Thoracic aorta (tissue), 2 donors: ENCODE measurements at places on chromosomes 11 and 22.

GRCh38 chr22:44026630-44027511 is 2.8 kb downstream of the PARVB start:
- peak; percentile 37 for DNase-seq

- DNase-seq: no peak
These were observed 21.6 kb upstream of the BBOX1 start for GRCh38 chr11:27018902-27019529.

GRCh38 chr11:126868741-126869140 is 131.8 kb downstream of the KIRREL3 start:
- DNase-seq: no peak

- DNase-seq: no peak
These were observed 1165.1 kb downstream of the LRRC4C start for GRCh38 chr11:40294349-40294735.

DNA sequence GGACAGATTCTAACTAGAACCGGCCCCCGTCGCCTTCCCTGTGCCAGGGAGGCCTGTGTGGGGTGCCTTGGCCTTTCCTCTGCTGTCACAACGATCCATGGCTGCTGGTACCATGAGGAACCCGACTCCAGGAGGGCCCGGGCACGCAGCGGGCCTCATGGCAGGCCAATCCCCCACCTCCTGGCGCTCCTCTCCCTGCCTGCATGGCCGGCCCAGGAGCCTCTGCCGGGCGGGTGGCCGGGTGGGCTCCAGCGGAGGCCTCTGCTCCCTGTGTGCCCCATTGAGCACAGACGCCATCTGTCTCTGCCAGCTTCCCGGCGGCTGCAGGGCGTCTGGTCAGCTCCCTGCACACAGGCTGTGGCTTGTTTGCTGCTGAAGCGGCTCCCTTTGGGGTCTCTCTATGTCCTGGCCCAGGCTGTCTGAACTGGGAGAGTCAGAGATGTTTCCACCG is 86.5 kb downstream of the MYEOV start:
- DNase-seq: no peak

DNA sequence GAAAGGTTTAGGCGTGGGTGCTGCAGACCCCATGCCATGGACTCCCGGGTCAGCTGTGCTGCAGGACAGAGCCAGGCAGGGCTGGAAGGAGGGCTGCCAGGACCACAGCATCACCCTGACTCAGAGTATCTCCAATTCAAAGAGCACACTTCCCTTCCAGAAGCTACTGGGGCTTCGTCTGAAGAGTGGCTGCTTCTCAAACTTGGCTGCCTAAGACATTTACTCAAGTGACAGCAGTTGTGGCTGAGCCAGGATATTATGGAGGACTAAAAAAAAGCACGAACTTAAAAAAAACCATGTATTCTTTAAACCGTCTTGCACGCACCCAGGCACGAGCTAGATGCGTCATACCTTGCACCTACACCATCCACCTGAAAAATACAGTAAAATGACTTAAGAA is 13.0 kb upstream of the BID start:
- DNase-seq: no peak

- no peak for DNase-seq
These were observed 21.4 kb downstream of the MRGPRG start for GRCh38 chr11:3197044-3197695.

DNA sequence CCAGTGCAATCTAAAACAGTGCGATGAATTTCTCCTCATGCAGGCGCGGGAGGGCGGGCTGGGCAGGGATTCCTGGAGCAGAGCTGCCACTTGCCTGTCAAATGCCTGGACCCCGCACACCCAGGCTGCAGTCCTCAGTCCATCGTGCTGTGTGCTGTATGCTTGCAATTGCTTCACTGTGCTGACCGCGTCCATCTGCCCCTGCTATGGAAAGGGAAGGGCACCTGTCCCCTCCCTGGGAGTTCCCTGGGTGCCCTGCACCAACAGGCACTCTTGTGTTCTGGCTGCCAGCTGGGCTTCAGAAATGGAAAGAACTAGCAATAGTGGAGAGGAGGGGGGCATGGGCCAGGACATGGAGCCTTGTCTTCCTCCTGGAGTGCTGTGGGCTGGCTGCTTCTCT is 185.4 kb upstream of the B3GAT1 start:
- DNase-seq: no peak

GRCh38 chr11:22479208-22479607 is 141.0 kb downstream of the SLC17A6 start:
- DNase-seq: no peak

DNA sequence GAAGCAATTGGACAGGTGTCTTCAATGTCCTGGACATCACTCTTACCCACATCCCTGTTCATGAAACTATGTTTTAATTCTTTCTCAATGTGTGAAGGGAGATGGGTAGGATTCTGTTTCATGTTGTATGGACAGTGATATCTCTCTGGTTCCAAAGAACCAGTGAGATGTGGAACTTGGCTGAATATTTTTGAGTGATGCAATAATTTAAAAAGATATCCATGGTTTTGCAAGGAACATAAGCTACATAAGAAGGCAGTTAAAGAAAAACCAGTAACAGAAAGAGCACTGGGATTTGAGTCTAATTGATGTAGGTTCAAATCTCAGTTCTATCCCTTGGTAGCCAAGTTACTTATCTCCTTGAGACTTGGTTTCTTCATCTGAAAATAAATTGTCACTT is 7.7 kb upstream of the ELF5 start:
- no peak for DNase-seq

DNA sequence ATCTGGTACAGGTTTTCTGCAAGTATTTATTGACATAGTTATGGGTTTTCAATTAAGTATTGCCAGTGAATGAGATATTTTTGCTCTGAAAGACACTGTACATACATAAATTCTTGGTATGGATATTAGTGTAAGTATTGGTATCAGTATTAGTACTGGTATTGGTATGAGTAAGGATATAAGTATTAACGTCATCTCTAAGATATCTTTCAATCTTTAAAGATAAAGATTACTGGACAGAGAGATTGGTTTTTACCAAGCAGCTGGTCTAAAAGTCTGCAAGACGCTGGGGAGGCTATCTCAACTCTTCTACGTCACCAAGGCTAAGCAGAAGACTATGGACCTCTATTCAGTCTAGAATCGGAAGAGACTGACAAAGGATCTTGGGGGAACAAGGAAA is 234.5 kb downstream of the NXPE2 start:
- no peak for DNase-seq

DNA sequence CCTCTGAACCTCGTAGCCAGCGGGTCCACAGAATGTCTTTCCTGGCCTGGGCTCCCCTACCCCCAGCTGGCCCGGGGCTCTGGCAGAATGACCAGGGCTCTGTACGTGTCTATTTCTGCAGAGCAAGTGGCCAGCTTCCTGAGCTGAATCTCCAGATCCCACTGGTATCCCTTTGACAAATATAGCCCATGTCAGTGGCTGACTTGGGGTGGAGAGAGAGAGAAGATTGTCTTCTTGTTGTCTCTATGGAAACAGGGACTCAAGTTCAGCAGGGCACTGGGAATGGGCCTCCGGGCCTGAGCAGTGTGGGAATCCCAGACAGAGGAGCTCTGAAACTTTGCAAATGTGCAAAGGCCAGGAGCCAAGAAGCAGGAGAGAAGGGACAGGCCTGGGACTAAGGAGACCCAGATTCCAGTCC is 33.9 kb downstream of the ANO1 start:
- no peak for DNase-seq

DNA sequence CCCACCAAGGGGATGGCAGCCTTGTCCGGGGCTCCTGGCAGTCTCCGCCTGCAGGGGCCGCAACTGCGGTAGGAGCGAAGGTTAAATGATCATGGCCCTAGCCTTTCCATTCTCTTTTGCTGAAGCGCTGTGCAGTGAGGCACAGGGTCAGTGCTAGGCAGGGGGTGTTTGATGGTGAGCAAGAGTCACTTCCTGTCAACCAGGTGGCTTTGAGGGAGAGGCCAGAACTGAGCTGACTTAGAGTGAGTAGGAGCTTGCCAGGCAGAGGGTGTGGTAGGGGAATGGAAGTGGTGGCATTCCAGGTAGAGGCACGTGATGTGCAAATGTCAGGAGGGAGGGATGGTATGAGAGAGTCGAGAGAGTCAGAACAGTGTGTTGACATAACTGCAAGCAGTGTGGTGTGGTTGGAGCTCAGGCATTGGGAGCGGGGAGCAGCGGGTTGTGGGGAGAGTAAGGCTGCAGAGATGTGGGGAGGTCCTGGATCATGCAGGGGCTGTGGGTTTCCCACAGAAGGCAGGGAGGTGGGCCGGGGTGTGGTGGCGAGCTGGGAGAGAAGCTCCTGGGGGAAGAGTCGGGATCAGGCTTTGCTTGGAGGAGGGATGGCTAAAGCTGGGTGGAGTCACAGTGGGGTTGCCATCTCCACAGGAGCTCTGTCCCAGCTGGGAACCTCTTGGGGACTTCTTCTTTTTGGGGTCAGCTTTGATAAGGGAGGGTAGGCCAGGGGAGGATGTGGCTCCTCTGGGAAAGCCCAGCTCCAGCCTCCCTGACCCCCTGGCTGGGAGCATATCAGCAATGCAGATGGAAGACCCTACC is 33.3 kb downstream of the AMPD3 start:
- no peak for DNase-seq

DNA sequence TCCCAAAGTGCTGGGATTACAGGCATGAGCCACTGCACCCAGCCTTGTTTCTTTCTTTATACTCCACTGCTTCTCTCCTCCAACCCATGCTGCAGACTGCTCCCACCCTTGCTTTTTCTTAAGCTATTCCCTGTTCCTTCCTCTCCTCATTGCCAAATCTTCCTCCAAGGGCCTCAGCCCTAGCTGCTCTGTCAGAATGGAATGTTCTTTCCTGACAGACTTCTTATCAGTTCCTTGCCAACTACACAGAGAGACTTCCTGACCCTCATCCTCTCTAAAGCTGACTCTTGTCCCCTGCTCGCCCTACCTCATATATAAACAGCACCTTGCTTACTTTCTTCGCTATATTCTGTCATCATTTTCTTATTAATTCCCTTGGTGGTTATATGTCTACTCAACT is 16.9 kb upstream of the PIK3C2A start:
- DNase-seq: no peak

DNA sequence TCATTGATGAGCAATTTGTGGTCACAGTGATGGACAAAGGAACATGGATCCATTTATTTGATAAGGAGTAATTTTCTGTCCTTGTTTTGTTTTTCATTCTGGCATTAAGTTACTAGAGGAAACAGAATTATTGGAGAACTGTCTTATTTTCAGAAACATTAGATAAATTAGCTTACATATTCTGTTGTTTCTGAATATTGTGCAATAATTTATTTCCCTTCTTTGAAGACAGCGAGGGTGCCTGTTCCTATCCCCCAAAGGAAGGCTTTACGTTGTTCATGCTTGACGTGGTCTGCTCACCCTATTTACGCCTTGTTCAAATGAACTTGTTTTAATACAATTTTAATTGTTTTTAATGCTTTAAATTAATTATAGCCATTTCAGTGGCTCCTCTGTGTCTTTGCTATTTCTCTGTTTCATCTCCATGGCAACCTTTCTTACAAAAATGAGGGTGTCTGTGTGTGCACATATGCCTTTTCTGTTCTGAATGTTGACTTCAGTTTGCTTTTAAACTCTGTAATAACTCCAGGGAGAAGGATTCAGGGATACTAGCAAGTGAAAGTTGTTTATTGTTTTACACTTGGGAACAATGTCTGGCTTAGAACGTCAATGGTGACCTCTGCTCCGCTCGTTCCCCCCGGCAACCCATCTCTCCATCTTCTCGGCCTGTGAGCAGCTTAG is 138.3 kb upstream of the PLET1 start:
- no peak for DNase-seq

DNA sequence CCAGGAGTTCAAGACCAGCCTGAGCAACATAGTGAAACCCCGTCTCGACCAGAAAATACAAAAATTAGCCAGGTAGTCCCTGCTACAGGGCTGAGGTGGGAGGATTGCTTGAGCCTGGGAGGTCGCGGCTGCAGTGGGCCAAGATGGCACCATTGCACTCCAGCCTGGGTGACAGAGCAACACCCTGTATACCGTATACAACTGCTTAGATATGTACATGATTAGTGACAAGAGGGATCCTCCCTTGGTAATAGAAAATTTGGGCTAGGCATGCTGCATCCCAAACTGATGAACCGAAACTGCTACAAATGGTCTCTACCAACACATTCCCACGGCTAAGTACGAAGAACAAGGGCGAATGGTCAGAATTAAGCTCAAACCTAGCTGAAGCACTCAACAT is 12.2 kb upstream of the SLC37A4 start:
- DNase-seq: no peak
